ENCODE measurements at places on chromosomes 12 and 14.

DNA sequence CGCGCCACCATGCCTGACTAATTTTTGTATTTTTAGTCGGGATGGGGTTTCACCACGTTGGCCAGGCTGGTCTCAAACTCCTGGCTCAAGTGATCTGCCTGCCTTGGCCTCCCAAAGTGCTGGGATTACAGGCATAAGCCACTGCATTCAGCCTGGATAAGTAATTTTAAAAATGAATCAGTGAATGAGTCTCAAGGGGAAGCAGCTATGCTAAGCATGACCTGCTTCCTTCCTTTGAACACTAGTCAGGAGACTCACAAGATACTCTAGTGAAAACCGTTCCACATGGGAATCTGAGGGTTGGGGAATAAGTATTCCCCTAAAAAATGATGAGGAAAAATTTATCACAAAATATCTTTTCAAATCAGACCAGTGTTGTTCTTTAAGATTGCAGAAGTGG is 10.7 kb upstream of the FAM234B start:
- DNase-seq: no peak

DNA sequence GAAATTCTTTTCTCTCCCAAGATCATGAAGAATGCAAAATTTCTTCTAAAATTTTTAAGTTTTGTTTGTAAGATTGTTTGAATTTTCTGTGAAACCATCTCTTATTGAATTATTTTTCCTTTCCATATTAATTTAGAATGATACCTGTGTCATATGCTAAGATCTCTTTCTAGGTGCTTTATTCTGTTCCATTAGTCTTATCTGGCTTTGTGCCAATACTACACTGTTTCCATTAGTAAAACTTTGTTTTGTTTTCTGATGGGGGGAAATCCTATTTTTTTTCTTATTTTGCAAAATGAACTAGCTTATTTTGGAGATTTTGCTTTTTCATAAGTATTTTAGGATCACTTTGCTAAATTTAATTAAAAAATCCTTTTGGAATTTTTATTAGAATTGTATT is 193.9 kb downstream of the FUT8 start:
- no peak for DNase-seq

- DNase-seq: no peak
Observed at GRCh38 chr14:76174982-76175381, 23.3 kb downstream of the GPATCH2L start.

DNA sequence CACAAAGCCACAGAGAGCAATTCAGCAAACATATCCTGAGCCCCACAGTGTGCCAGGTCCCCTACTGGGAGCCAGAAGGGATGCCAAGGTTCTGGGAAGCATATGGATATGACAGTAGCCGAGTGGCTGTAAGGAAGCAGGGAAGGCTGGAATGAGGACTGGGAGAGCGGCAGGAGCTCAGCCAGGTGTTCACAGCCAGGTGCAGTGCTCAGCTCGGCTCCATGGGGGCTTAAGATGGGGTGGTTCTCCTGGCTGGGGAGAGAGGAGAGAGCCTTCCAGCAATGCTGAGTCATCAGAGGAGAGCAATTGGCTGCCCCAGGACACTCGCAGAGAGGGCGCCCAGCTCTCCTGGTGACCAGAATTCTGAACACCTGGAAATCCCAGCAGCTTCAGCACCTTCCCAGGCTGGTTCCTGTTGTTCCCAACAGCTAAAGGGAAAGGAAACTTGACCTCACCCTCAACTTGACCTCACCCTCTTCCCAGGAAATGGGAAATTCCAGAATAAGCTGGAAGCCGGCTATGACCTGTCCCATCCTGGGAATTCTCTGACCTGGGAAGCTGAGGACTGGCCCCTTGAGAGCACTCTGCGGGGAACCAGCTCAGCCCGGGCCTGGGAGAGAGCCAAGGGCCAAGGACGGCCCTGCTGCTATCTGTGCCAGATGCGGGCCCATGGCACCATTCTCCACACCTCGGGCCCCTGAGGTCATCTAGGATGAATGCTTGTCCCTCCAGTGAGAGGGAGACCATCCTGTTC is 34.6 kb downstream of the SLC6A12 start:
- DNase-seq: no peak

DNA sequence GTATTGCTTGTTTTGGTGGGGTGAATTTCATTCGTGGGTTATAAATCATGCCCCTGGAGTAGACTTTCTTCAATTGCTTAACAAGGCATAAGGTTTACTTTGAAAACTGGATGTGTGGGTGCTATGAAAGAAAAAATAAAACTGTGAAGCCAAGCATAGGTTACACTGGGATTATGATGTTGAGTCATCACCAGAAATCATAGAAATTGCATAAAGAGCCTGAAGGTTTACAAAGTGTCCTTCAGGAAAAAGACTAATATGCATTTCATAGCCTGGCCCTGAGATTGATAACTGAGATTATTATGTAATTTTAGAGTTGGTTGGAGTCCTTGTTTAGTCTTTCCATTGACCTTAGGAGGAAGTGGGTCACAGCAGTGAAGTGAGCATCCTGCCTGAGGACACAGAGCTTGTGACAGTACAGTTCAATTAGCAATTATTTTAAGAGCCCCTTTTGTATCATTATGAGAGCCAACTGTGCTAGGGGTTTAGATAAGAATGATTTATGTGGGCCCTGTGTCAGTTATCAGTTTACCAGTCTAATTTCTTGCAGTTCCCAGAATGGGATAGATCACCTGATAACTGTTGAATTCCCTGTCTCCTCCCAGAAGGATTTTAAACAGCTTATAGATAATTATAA is 13.6 kb downstream of the LRRK2 start:
- no peak for DNase-seq

- no peak for DNase-seq
Observed at GRCh38 chr12:108307006-108307405, 32.1 kb downstream of the CMKLR1 start.

- no peak for DNase-seq
Observed at GRCh38 chr12:90229407-90230170, 521.0 kb upstream of the ATP2B1 start.

- no peak for DNase-seq
Observed at GRCh38 chr12:81143057-81143456, 65.2 kb downstream of the ACSS3 start.

GRCh38 chr14:98227000-98227726 is 1044.8 kb downstream of the BCL11B start:
- DNase-seq: no peak

Data from stimulated activated CD8-positive, alpha-beta memory T cell treated with anti-CD3 and anti-CD28 coated beads, Interleukin-4, amount 100 ng/mL, for 1 hour (primary cell).